ENCODE measurements at places on chromosomes 16 and 17.
A peak's percentile ranks its signal among the peaks of the same experiment; 100 is the strongest.

- DNase-seq = no peak
These were observed 35.0 kb downstream of the ZCCHC14 start for GRCh38 chr16:87457709-87458423.

- DNase-seq = no peak
These were observed 31.1 kb upstream of the APOH start for GRCh38 chr17:66260275-66260674.

- no peak for DNase-seq
These were observed 22.2 kb downstream of the SERPINF1 start for GRCh38 chr17:1783834-1784611.

DNA sequence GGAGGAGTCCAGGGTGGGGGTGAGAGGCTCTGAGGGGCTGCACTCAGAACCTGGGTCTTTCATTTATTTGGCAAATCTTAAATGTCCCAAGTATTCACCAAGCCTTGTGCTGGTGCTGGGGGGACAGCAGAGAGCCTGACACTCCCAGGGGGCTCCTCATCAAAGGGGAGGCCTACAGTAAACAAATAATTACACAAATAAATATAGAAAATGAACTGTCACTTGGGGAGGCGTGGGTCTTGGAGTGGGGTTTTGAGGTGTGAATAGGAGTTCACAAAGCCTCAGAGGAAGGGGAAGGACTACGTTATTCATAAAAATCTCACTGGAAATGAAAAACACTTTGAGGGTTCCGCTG, 15.2 kb upstream of the PRM1 start:
- no peak for DNase-seq

DNA sequence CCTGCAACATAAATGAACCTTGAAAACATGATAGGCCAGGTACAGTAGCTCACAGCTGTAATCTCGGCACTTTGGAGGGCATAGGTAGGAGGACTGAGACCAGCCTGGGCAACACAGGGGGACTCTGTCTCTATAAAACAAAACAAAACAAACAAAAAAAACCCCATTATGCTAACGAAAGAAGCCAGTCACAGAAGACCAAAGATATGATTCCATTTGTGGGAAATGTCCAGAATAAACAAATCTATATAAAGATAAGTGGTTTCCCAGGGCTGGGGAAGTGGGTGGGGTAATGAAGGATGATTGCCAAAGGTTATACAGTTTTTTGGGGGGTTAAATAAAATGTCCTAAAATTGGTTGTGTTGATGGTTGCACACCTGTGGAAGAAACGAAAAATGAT, 36.5 kb upstream of the SIAH1 start:
- DNase-seq = no peak

DNA sequence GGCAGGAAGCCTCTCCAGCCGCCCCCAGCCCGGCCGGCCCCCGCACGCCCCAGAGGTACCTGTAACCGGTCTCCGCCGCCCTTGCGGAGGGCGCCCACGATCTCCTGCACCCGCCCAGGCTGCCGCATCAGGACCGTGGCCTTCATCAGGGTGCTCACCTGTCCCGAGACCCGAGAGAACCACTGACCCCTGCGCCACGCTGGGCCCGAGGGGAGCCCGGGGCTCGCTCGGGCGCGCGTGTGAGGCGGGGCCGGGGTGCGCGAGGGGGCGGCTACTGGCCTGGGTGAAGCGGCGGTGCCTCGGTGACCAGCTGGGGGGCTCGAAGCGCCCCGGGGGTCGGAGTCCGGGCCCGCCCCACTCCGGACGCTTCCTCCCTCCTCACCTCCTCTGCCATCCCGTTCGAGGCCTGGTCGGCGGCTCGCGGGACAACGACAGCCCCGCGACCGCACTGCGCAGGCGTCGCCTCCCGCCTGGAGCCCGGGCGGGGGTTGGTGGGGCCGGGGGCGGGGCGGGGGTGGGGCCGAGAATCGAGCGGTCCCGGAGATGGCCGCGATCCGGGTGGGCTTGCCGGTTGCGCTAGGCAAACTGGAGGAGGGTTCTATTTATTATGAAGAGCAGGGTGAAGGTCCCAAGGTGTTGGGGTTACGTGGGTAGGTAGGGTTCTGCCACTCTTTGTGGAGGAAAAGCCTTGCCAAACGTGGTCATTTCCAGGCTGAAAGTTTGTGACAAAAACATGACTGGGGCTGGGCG, at the start of gene NT5C3B:
Gene NT5C3B (minus strand): TSS at position 433 of the 750 bp plus-strand sequence. CDS start 39 bp downstream, at position 394.
- peak; percentile 78 for DNase-seq

DNA sequence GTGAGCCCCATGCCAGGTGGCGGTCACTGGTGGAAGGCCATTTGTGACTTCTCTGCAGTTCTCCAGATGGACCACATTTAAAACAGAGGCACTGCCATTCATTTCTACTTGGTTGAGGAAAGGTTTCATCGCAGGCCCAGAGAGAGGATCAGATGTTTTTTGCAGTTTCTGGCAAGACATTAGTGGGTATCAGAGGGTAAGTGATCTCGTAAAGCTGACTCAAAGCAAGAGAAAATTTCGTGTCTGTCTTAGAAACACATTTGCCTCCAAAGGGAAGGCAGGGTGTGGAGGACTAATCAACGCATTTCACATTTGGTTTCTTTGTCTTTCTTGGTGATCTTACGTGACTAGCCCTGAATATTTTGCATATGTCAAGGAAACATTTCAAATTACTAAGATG, 81.8 kb downstream of the PRKCB start:
- DNase-seq = no peak

DNA sequence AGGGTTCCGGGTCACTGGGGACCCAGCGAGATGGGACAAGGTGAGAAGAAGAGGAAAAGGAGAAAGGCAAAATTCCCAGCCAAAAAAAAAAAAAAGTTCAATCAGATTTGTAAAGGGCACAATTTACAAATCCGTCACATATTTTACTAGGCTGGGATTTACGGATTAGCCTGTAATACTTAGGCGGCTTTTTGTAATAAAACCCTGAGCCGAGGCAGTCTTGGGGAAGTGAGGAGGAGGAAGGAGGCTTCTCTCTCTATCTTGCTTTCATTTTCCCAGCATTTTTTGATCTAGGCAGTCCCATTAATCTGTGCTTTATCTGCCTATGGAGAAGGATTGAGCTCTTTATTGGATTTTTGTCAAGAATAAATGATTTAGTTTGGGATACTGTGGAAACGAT, 130.6 kb upstream of the SDK2 start:
- DNase-seq = no peak

DNA sequence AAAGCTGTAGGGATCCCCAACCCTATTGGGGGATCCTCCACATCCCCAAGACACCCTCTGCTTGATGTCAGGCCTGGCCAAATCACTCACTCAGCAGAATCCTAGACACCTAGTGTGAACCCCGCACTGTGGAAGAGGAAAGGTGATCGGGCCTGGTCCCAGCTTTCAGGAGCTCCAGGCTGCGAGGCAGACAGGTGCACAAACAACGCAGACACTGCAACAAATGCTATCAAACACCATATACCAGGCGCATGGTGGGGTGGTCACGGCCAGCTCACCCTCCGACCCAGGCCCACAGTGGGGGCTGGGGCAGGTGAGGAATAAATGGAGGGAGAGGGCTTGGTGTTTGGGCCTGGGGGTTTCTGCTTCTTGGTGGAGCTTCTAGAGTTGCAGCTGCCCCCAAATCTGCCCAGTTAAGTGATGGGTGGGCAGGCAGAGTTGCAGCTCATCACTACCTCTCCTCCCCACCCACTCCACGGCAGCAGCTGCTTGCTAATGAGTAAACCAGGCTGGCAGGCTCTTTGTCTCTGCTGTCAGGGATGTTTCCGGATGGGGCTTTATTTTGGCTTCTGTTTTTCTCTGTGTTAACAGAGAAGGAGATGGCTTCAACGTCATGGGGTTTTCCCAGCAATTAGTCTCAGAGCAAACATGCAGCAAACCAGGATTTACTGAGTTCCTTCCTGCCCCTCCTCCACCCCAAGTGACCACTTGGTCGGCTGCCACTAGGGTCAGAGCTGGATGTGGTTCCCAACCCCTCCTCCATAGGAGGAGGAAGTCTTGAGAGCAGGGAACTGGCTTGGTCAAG, 46.6 kb downstream of the PECAM1 start:
- DNase-seq = peak; percentile 19

- no peak for DNase-seq
These were observed 22.3 kb downstream of the RTN4RL1 start for GRCh38 chr17:2002767-2003329.

- no peak for DNase-seq
These were observed 51.8 kb downstream of the SF3B3 start for GRCh38 chr16:70575376-70575775.

DNA sequence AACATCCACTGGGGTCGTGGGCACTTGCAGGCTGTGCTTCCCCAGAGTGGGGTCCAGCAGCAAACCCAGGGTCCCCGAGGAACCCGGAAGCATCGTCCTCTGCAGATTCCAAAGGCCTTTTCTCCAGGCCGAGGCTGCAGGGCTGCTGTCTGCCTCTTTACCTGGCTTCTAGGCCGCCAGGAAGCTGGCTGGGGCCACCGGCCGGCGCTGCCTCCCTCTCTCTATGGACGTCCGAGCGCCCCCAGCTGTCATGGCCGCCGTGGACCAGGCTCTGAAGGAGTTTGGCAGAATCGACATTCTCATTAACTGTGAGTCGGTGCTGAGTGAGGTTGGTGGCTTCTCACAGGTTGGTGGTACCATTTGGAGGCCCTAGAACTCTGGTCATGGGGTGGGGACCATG, 5.6 kb downstream of the DECR2 start:
- DNase-seq = no peak

GRCh38 chr17:914561-914960, 65.0 kb downstream of the NXN start:
- DNase-seq = no peak

DNA sequence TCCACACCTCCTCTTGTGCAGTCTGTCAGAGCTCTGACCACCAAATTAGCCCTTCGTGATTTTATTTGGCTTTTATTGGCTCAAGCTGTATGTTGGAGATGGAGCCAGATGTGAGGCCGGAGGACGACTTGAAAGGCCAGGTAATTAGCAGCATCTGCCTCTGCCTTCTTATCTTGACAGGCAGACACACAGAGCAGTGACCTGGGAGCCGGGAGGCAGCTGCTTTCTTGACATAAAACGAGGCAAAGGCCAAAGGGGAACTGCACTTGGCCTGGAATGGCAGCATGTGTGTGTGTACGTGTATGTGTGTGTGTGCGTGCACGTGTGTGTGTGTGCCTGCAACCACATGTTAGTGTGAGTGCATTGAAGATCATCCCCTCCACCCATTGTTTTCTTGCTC, 56.9 kb upstream of the BRD7 start:
- DNase-seq = peak; percentile 31

DNA sequence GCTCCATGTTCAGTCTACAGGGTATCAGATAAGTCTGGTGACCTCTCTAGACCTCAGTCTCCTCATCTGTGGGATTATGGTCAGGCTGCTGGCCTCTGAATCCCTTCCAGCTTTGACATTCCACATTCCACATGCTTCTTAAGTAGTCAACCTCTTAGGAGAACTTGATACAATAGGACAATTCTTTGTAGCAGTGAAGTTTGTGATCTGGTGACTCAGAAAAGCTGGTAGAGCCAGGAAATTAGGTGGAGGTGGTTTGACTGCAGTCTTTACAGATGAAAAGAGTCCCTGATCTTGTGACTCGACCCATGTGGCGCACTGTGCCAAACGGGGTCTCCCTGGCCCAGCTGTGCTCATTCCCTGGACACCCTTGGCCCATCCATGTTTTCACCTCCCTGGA, 147.8 kb downstream of the NTN1 start:
- no peak for DNase-seq

DNA sequence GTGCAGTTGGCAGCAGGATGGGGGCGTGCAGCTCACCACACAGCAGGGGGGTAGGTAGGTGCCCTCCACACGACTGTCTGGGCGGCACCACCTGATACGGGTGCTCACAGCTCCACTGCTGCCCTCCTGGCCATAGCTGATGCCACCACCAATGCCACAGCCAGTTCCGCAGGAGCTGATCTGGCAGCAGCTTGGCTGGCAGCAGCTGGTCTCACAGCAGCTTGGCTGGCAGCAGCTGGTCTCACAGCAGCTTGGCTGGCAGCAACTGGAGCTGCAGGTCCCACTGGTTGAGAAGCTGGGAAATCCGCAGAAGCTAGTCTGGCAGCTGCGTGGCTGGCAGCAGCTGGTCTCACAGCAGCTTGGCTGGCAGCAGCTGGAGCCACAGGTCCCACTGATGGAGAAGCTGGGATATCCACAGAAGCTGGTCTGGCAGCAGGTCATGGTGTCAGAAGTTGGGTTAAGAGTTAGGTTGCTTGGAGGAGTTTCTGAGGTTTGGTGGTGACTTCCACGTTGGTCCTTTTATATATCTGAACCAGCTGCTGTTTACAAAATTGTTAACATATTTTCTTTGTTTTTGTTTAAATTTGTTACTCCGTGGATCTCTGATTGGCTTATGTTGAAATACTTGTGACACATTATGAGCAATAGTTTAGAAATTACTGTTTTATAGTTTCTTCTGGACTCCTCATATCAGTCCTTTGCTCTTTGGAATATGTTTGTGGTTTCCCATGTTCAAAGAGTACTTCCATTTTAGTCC, at the start of gene KRTAP1-5:
Gene KRTAP1-5 (minus strand): TSS at position 494 of the 757 bp plus-strand sequence. CDS start 53 bp downstream, at position 441.
- no peak for DNase-seq

DNA sequence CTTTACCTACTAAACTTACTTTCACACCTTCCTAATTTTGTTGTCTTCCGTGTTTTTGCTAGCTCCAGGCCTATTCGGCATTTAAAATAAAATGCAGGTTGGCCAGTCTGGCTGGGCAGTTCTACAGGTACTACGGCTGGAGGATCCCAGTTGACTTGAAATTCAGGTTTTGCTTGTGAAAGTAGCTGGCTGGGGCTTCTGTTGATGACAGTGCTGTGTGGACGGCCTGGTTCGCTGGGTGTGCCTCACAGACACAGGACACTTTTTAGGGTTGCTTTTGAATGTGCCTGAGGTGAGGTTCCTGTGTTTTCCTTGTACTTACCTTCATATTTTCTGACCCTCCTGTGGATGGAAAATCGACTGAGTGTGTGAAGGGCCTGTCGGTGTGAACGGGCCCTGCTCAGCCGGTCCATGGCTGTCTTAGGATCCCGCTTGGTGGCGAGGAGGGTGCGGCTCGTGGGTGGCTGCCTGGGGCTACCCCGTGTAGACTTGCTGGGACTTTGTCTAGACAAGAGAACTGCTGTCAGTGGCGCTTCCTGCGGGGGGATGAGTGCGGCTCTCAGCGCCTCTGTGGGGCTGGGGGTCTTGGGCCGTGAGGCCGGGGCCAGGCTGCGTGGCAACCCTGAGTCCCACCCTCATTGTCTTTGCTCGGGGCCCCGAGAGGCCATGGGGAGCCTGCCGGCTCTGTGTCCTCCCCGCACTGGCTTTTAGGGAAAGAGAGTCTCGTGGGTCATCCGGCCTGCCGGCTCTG, 18.7 kb upstream of the ZNF750 start:
- no peak for DNase-seq

GRCh38 chr17:62882878-62883277, 74.8 kb upstream of the MARCHF10 start:
- DNase-seq = no peak

- DNase-seq = no peak
These were observed 28.6 kb downstream of the POLR3E start for GRCh38 chr16:22325598-22326368.

GRCh38 chr17:1109606-1110540, 69.9 kb downstream of the ABR start:
- no peak for DNase-seq

DNA sequence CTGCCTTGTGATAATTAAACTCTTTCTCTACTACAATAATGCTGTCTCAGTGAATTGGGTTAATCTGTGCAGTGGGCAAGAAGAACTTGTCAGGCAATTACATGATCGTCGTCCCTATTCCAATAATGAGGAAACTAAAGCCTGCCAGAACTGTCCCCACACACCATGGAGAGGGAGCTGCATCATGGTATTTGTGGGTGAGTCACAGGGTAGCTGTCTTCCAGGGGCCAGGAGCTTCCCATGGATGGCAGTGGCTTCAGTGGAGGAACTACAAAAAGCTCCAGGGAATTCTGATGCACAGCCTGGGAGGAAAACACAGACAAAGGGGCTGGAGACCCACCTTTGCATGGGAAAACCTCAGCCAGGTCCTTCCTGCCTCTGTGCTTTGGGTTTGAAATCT, 83.3 kb upstream of the C16orf82 start:
- DNase-seq = no peak

All from nephron progenitor cell (in vitro differentiated cells).